ENCODE measurements at places on chromosomes 11 and 22.
A peak's percentile ranks its signal among the peaks of the same experiment; 100 is the strongest.

- DNase-seq: no peak
These were observed 47.2 kb upstream of the BLID start for GRCh38 chr11:122163053-122163819.

GRCh38 chr11:75557666-75558494 lies 4.2 kb upstream of the SERPINH1 start:
- no peak for DNase-seq

DNA sequence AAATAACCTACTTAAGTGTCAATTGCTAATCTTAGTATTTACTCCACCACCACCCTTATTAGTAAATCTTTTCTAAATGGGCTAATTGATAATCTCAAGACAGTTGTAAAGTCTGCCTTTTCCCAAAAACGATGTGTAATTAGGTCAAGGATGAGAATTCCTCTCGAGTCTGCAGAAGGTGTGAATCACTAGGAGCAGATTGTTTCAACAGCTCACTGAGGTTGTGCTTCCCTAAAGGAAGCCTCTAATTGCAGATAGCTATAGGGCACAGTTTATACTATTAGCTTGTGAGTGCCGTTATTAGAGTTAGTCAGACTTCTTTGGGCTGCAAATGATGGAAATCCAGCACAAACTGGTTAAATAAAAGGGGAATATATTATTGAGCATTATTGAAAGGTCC lies 84.9 kb downstream of the C11orf91 start:
- DNase-seq: no peak

DNA sequence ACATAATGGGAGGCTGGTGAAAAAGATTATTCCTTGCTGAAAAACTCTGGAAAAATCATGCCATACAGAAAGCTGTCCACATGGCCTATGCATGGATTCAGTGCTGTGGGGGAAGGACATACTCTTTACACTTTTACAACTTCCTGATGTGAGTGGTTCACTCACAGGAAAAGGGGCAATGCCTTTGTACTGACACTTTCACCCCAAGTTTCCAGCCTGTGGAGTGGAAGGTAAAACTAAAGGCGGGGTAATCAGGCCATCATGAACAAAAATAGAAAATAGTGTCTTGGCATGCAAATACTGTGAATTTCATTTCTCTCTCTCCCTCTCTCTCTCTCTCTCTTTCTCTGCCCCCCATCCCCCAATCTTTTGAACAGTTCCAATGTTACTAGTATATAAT lies 281.8 kb downstream of the ETS1 start:
- DNase-seq: no peak

DNA sequence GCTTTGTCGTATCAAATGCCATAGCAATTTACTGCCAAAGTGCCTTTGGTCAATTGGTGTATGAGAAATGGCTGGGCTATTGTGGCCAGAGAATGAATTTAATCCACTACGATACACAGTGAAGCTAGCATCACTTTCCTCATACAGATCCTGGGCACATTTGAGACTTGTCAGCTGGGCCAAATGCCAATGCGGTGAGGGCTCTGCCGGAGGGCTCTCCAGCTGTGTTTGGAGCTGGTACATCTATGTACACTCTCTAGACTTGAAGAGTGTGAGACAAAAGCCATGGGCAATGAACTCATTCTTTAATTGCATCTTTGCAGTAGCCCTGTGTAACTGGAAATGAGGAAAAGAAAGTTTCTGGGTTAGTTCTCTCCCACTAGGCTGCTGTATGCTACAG lies 1052.9 kb downstream of the NTM start:
- no peak for DNase-seq

DNA sequence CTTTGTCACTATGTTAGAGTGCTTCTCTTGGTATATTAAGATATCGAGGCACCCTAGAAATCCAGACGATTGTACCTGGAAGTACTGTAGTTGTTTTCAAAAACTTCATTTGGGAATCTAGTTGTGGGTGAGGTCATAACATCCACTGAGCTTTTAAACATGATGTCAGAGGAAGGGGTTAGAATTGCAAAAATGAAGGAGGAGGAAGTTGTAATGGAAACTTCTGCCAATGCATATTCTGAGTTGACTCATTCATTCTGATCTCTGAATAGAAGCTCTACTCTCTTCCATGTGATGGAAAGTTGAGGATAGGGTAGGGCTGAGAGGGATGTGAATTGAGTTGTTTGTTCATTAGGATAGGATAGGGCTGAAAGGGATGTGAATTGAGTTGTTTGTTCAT lies 7.7 kb downstream of the CD44 start:
- no peak for DNase-seq

GRCh38 chr11:119641983-119642745 lies 86.8 kb downstream of the NECTIN1 start:
- DNase-seq: no peak

- no peak for DNase-seq
These were observed 117.5 kb downstream of the FEZ1 start for GRCh38 chr11:125378571-125378970.

- no peak for DNase-seq
These were observed 120.8 kb upstream of the ARHGAP20 start for GRCh38 chr11:110833033-110833484.

- DNase-seq: no peak
These were observed 36.3 kb downstream of the CSTPP1 start for GRCh38 chr11:46972821-46973220.

GRCh38 chr11:47766509-47767227 lies 473 bp downstream of the FNBP4 start:
- peak; percentile 61 for DNase-seq

DNA sequence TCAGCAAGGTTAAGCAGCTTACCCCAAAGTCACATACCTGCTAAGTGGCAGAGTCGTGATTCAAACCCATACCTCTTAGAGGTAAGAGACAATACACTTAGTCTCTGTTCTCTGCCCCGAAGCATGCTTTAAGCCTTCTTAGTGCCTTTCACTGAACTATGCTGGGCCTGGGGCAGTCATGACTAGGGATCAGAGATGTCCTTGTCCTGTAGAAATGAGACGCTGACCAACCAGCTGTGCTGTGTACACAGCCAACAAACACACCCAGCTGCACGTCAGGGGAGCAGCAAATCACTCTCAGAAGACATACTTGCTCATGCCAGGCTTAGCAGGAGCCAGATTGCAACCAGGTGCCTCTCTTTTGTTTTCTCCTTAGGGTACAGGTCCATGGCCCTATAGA lies 255.7 kb downstream of the BUD13 start:
- DNase-seq: no peak

DNA sequence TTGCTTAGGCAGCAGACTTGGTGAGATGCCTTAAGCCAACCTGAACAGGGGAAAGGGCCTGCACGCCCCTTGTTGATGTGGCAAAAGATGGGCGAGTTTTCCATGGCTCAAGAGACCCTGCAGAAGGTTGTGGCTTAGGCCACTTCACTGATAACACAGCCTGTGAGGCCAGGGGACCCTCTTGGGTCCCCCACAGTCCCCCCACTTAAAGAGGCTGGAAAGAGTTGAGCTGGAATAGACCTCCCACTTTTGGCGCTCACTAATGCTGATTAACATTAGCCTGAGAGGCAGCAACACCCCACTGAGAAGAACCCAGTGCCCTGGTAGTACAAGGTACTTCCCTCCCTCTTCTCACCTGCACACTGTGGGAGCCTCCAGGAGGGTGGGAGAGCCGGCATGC lies 107.5 kb downstream of the TRIM29 start:
- DNase-seq: no peak

GRCh38 chr11:71428861-71429435 lies 19.2 kb downstream of the DHCR7 start:
- no peak for DNase-seq

GRCh38 chr22:38843201-38843656 lies 599 bp downstream of the NPTXR start:
- no peak for DNase-seq

- no peak for DNase-seq
These were observed 95.3 kb upstream of the RCN1 start for GRCh38 chr11:31995525-31996094.

DNA sequence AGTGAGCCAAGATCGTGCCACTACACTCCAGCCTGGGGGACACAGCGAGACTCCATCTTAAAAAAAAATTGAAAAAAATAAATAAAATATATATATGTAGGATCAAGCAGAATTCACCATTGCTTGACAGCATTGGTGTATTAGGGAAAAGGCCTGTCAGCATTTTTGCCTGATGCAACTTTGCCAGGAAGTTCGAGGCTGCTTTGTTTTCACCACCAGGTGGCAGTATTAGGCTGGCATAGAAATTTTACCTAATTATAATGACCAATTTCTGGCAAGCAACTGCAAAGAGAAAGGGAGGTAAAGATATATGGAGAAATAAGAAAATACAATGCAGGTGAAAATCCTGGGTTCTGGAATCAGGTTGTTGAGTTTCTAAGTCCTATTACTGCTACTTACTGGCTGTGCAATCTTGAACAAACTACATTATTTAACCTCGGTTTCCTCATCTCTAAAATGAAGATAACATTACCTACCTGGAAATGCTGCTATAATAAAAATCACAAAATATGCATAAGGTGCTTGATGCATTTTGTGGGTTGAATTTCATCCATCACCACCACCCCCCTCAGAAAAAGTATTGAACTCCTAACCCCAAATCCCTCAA lies 24.7 kb downstream of the LAYN start:
- DNase-seq: peak; percentile 13

- DNase-seq: no peak
These were observed 68.2 kb upstream of the SHISAL1 start for GRCh38 chr22:44380756-44381486.

DNA sequence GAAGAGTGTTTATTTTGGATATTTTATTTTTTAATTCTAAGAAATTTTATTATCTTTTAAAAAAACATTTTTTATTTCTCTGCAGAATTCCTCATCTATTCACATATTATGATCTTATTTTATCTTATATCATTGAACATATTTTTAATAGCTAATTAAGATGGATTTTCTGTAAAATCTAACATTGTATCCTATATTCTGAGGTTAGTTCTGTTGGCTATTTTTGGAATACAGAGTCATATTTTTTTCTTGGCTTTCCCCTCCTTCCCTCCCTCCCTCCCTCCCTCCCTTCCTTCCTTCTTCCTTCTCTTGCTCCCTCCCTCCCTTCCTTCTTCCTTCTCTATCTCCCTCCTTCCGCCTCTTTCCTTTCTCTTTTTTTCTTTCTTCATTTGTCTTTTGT lies 2326.6 kb upstream of the RAG2 start:
- DNase-seq: no peak

DNA sequence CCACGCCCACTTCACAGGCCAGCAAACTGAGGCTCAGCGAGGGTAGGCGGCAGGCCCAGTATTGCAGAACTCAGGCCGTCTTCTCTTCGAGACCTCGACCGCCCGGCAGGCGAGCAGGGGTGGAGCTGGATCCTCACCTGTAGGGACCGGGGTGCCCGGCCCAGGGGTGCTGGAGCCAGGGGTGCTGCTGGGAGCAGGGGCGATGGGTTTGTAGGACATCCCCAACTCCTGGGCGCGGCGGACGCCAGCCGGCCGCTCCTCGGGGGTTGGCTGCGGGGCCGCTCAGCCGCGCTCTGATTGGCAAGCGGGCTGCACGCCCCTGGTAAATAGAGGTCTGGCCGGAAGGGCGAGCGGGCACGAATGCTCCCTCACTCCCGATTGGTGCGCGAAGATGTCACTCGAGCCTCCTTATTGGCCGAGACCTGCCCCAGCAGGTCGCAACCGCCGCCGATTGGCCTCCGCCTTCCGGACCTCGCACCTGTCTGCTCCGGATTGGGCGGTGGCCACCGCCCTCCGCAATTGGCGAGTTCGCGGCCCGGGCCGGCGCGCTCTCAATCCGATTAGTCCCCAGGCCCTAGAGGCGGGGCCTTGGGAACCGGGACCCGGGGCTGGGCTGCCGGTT lies at the start of gene CDK2AP2:
Gene CDK2AP2, minus strand, starts transcription at position 299 of the 622 bp plus-strand sequence. Its CDS starts 80 bp downstream, at position 219.
- peak; percentile 87 for DNase-seq

- no peak for DNase-seq
These were observed 28.7 kb downstream of the RPL3 start for GRCh38 chr22:39290724-39291161.

GRCh38 chr11:37544491-37544890 lies 946.5 kb upstream of the RAG2 start:
- no peak for DNase-seq

GRCh38 chr11:104738208-104738607 lies 160.1 kb downstream of the CASP12 start:
- no peak for DNase-seq

DNA sequence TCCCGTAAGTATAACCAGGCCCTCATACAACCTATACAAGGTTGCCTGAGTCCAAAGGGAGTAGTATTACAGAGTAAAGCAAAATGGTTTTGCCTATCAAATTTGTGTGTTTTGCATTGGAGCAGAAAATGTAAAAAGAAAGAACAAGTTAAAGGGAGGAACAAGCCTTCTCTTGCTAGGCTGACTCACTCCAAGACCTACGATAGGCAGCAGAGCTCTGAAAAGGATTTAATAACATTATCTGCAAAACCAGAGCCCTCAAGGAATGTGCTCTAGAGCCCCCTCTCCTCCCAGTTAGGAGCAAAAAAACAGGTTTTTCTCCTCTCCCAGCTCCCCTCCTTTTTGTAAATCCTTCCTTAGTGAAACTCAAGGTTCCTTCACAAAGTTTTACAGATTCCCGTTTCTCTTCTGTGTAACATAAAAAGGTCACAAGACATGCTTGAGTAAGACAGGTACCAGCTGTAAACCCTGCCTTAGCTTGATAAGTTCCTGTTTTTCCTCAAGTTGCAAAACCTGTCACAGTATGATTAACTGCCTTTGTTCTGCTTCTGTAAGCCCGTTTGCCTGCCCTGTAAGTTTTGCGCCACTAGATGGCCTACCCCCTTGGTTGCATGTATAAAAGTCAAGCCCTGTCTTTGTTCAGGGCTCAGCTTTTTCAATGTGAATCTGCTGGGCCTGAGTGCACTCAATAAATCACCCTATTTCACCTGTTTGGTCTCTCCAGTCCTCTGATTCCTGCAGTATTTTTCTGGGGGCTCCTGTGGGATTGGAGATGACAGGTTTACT lies 498.2 kb downstream of the KCNA4 start:
- DNase-seq: no peak

- no peak for DNase-seq
These were observed 95.1 kb upstream of the PLET1 start for GRCh38 chr11:112355726-112356125.

- no peak for DNase-seq
These were observed 954.7 kb upstream of the CCDC90B start for GRCh38 chr11:84240847-84241246.

DNA sequence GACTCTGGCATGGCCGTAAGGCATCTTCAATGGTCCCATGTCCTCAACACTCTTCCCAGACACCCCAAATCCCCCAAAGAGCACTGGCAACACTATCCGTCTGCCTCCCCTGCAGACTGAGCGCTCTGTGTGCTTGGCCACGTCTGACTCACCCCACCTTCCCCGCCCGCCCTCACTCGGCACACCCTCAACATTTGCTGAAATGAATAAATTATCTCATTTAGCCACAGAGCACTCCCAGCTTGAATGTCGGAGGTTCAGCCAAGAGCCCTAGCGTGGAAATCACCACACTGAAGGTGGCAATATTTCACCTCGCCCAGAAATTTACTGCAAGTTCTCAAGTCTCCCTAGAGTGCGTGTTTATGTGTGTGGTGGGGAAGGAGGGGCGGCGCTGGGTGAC lies 46.6 kb upstream of the TCF20 start:
- DNase-seq: peak; percentile 18

- DNase-seq: no peak
These were observed 3.7 kb upstream of the MIEF1 start for GRCh38 chr22:39498368-39498767.

Data from stimulated activated CD8-positive, alpha-beta memory T cell treated with anti-CD3 and anti-CD28 coated beads, Interleukin-4, amount 100 ng/mL, for 4 hours (primary cell).